ENCODE measurements at places on chromosomes 5 and 9.

GRCh38 chr5:96931605-96932004, 4.3 kb upstream of the LNPEP start:
- no peak for DNase-seq

DNA sequence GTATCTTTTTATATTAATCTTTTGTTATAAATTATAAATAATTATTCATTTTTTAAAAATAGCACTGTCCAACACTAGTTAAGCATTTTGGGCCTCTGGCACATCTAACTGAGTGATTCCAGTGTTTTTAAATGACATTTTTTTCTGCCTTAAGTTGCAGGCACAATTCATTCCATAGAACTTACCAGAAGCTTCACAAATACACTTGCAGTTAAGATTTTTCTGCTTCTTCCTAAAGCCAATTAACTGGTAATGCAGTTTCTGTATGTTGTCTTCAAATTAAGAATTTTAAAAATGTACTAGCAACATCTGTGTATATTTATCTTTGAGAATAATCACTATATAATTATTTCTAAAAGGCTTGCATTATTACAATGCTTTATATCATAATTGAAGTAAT, 11.2 kb upstream of the NFIB start:
- no peak for DNase-seq

- DNase-seq: no peak
These were observed 49.3 kb downstream of the DNAJC21 start for GRCh38 chr5:34978681-34979080.

DNA sequence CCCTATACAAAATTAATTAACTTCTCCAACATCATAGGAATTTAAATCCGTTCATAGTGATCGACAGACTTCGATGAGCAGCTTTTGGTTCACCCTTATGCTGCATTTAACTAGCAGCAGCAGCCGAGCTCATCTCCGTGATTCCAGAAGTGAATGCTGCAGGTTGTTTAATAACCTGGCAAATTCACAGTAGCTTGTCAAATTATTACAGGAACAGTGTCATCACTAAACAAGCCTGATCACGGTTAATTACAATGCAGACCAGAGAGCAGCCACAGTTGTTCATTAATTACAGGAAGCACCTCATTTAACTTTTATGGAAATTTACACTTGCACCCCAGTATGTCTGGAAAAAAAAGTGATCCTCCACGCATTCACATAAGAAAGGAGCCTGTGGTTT, 188.2 kb downstream of the BNC2 start:
- no peak for DNase-seq

GRCh38 chr9:127520941-127521918, 69.9 kb downstream of the LRSAM1 start:
- DNase-seq: no peak

- DNase-seq: no peak
These were observed 64.6 kb downstream of the GADD45G start for GRCh38 chr9:89669361-89669842.

- no peak for DNase-seq
These were observed 71.3 kb upstream of the OTULINL start for GRCh38 chr5:14510156-14510734.

GRCh38 chr9:8605096-8605495, 805.5 kb upstream of the DMAC1 start:
- no peak for DNase-seq

GRCh38 chr5:175479125-175479881, 943 bp downstream of the SFXN1 start:
- no peak for DNase-seq

DNA sequence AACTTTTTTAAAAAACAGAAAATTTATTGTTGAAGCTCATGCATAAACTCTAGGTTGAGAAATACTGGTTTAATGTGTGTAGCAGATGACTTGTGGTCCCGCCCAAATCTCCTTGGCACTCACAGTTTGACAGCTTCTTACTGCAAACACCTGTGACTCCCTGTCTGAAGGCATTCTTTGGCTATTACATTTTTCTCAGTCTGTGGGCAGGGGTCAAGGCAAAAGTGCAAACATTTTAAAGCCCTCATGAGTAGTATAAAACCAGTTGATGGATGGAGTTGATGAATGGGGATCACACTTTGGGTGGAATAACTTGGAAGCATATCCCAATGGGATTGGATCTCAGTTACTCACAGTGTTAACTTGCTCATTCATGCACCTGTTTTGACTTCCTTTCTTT, 1007.0 kb upstream of the NUDT12 start:
- no peak for DNase-seq

GRCh38 chr9:110668570-110669167, at the start of gene MUSK:
Gene MUSK, plus strand, starts transcription at chr9:110668791. Its CDS starts 114 bp downstream, at chr9:110668905.
- no peak for DNase-seq

DNA sequence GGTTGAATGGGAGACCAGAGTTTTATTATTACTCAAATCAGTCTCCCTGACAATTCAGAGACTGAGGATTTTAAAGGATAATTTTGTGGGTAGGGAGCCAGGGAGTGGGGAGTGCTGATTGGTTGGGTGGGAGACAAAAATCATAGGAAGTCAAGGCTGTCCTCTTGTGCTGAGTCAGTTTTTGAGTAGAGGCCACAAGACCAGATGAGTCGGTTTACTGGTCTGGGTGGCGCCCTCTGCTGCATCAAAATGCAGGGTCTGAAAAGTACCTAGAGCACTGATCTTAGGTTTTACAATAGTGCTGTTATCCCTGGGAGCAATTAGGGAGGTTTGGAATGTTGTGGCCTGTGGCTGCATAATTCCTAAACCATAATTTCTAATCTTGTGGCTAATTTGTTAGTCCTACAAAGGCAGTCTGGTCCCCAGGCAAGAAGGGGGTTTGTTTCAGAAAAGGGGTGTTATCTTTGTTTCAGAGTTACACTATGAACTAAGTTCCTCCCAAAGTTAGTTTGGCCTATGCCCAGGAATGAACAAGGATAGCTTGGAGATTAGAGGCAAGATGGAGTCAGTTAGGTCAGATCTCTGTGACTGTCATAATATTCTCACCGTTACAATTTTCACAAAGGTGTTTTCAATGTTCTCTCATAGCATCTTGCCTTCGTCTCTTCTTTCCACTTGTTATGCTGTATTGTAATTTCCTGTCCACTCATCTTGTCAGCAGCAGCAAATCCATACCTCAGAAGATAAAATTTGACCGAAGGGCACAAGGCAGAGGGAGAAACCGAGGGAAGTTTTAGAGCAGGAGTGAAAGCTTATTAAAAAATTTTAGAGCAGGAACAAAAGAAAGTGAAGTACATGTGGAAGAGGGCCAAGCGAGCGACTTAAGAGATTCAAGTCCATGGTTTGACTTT, 59.2 kb upstream of the CLINT1 start:
- DNase-seq: peak; percentile 13

DNA sequence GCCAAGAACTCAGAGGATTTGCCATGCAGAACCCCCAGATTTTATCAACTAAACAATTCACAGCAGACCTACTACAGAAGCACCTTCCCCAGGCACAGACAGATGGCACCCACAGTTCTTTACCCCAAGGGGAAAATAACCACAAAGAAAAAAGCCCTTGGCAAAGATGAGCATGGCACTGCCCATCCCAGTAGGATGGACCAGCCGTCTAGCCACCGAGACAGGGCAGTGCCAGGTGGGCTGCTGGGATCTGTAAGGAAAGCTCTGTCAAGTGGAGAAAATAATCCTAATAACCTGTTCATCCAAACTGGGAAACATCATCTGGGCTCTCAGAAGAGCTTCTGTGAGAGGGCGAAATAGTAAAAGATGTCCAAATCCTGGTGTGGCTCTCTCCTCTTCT, 130.0 kb downstream of the COL23A1 start:
- DNase-seq: no peak

DNA sequence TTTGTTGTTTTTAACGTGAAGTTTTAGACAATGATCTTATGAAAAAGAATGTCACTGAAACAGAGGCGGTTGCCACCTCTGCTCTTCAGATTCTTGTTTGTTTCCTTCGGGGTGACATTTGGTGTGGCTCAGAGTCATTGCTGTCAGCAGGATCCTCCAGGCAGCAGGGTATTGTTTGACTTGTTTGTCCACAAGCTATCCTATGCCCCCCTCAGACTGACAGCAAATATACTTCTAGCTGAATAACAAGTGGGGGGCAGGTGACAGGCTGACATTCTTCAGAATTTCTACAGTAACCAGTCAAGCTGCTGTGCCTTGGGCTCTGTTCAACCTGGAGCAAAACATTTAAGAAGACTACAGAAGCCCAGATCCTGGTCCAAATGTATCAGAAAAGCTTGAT, 383.3 kb downstream of the YTHDC2 start:
- DNase-seq: no peak

DNA sequence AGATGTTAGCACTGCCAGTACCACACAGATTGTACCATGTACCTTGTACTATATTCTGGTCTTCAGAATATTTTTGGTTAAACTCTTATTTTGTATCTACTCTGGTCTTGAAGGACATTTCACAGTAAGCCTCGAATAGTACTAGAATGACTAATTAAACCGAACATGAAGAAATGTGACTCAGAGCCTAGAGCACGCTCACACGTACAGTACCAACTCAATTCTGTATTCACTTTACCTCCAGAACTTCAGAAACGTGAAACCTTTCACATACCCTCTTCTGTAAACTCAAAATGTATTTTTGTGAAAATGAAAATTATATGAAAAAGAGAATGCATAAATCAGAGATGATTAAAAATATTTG, 112.8 kb downstream of the MVB12B start:
- no peak for DNase-seq

GRCh38 chr5:24923400-24923799, 278.6 kb upstream of the CDH10 start:
- no peak for DNase-seq

DNA sequence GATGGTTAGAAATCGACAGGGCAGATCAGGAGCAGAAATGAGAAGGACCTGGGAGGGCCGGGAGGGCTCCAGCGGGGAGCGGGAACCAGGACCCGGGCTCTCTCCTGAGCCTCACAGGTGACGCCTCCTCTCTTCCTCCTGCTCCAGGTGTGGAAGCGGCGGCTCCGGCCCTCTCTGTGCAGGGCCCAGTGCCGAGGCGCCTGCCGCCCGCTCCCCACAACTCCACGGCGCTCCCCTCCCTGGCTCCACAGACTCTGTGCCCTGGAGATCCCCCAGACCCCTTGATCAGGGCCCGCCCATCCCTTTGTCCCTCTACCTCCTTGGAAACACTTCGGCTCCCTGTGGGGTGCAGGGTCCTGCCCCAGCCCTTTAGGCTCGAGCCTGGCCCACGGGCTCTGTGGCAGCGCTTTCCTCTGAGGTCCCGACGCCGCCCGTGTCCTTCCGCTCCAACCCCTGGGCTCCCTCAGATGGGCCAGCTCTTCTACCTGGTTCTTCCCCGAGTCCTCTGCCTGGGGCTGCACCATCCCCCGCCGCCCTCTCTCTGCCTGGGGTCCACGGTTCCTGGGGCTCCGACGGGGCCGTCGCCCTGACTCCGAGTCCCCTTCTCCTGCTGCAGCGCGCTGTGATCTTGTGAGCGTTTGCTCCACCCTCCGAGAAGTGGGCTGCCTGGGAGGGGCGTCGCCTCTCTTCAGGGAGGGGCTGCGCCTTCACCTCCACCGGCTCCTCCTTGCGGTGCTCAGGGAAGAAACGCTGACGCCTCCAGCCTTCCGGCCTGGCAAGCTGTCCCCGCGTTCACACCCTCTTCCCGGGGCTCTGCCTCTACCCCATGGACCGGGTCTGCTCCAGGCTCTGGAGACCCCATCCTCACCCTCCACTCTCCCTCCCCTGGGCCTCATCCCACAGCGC, 22.4 kb upstream of the SLC6A3 start:
- DNase-seq: no peak

DNA sequence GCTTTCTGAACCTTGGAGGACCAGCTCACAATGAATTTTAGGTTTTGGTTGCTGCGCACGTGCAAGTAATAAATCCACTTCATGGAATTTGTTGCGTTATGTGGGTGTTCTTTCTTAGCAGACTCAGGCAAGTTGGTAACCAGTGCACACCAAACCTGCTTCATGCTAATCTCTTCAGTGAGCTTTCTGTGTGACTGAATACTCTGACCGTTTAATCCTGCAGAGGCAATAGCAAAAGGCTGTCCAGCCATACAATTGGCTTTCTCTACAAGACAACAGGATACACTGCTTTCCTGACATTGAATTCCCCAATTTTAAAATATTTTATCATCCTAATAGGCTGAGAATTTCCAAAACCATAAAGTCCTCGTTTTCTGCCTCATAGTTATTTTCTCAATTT, 10.3 kb downstream of the UGT3A2 start:
- no peak for DNase-seq

DNA sequence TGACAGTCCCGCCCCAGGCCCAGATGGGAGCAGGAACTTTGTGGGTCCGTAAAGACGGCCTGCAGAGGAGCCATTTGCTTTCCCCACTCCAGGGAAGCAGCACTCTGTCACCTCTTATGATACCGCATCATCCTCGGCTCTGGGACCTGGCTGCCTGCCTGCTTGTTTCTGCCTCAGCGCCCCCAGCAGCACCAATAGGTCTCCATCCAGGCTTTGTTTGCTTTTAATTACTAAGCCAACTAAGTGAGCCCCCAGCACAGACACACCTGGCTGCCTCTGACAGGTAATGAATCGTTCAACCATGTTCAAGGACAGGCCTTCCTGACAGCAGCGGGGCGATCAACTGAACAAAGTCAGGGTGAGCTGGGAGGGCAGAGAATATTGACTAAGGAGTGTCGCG, 141.4 kb downstream of the C5orf15 start:
- no peak for DNase-seq

DNA sequence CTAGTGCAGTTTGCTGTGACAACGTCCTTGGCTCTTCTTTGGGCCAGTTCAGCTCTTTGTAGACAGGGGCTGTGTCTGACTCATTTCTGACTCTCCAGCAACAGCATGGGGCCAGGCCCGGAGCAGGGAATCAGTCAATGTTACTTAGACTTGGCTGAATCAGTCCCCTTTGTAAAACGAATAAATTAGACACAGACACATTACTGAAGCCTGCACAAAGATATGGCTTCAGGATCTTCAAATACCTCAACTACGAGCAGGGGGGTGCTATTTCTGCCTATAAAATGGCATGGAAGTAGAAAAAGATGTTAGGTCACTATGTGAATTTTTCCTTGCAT, 204.7 kb downstream of the TTLL11 start:
- no peak for DNase-seq

DNA sequence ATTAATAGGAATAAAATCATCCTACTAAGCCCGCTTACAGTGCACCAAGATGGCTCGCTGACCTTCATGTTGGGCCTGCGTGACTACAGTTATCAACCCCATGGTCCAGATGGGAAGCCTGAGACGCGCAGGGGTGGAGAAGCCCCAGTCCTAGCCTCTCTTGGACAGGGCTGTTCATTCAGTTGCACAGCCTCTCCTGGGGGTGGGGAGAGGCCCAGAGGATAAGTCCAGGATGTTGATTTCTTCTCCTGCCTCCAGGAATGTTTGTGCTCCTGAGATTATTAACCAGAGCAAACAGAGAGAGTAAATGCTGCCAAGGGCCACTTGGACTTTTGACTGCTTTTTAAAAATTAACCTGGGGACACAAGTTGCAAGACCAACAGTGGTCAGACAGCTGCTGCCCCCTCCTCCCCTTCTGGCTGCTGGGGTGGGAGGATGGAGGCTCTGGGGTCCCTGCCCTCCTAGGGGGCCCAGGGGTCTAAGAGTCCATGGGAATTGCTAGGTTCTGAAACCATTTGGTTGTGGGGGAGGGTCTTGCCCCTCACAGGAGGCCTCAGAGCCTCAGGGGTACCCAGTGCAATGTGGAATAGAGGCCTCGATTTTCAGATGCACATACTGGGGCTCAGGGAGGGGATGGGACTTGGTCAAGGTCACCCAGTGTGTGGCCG, 2.8 kb upstream of the AMBP start:
- no peak for DNase-seq

- DNase-seq: no peak
These were observed 41.9 kb downstream of the STK10 start for GRCh38 chr5:172145870-172146747.

- DNase-seq: no peak
These were observed 203.7 kb upstream of the NREP start for GRCh38 chr5:111960476-111961215.
